H1 (cell line): ENCODE measurements at places on chromosomes 2 and 18. TPM values are rescaled to one million over a fixed set of nuclear protein-coding genes. Genes with fewer than 3 reads are reported as not detected.

GRCh38 chr2:25756536-25756935 is 83.2 kb upstream of the DTNB start:
- H3K36me3 ChIP-seq, result peaks cover 20% of the 10 kb centered on the region
- no peak for DNase-seq

DNA sequence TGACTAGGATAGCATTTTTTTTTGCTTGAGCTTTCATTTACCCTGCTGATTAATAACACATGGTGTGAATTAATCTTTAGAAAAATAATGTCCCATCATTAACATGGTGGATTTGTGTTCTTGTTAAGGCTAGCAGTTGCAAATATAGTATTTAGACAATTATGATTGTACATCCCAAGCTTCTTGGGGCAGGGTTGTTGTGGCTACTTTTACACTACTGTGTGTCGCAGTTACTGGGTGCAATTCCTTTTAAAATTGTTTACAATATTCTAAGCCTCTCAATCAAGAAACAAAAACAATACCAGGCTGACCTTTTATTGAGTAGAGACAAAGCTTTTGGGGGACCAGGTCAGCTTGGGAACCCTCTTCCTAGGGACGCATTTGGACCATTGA is 2.5 kb downstream of the FMNL2 start:
- H3K27me3 ChIP-seq, result no peaks in the 10 kb centered on the region
- no peak for DNase-seq
- no peaks in the 10 kb centered on the region for H3K36me3 ChIP-seq

Gene EGR4
- total RNA-seq, result 0.20 TPM in 1 of 2 replicates, not detected in the other

GRCh38 chr2:236264256-236264655 is at the start of gene ASB18:
Gene ASB18, minus strand, starts transcription at chr2:236264406. Its CDS starts 61 bp downstream, at chr2:236264345.
- no peak within 1 kb of the TSS for H3K27ac ChIP-seq
- H3K4me3 ChIP-seq, result no peak within 1 kb of the TSS
- H3K36me3 ChIP-seq, result no peaks in the 10 kb centered on the region

GRCh38 chr2:109395494-109396201 is 218.1 kb downstream of the SEPTIN10 start:
- H3K27me3 ChIP-seq, result no peaks in the 10 kb centered on the region
- H3K4me3 ChIP-seq, result no peak overlapping the region
- no peak for DNase-seq
- H3K4me1 ChIP-seq, result no peaks in the 10 kb centered on the region
- H3K27ac ChIP-seq, result no peak overlapping the region

GRCh38 chr2:11688222-11689069 is 18.5 kb upstream of the NTSR2 start:
- H3K27ac ChIP-seq, result no peak overlapping the region
- peak overlapping the region; percentile 36 for H3K4me3 ChIP-seq
- H3K4me1 ChIP-seq, result 0 out of 2 replicates have a peak, but pooled peaks cover 3% of the 10 kb centered on the region
- H3K27me3 ChIP-seq, result peaks cover 2% of the 10 kb centered on the region; the same call in 1 of the 2 replicates
- no peaks in the 10 kb centered on the region for H3K36me3 ChIP-seq

DNA sequence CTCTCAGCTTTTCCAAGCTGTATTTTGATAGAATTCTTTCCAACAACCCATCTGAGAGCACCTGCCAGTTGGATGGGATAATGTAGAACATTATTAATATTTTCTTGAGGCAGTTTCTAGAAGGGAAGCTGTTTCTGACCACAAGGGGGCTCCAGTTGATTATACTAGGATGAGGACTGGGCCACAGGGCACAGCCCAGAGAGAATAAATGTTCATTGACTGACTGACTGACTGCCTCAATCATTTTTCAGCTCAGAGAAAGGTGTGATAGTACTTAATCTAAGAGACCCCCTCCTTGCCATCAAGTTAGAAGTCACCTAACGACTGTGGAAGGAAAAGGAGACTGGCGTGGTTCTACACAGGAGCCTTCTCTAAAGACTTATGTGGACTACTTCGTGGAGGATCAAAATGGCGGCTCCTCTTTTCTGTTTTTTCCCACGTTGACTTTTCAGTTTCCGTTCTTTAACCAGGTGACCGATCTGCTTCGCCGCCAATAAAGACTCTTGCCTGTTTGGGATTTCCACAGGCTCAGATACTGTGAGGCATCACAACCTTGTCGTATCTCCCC is 31.9 kb upstream of the CREG2 start:
- H3K27me3 ChIP-seq, result no peaks in the 10 kb centered on the region
- H3K4me3 ChIP-seq, result no peak overlapping the region

Gene AKAIN1
- not detected in 2 replicates for total RNA-seq

- no peaks in the 10 kb centered on the region for H3K36me3 ChIP-seq
- H3K27ac ChIP-seq, result no peak overlapping the region
- no peaks in the 10 kb centered on the region for H3K4me1 ChIP-seq
- DNase-seq, result no peak
- no peak overlapping the region for H3K4me3 ChIP-seq
- no peaks in the 10 kb centered on the region for H3K27me3 ChIP-seq
These were observed 20.2 kb downstream of the MGAT4A start for GRCh38 chr2:98710734-98711133.

Gene ATP6V1B1
- not detected in 2 replicates for total RNA-seq

DNA sequence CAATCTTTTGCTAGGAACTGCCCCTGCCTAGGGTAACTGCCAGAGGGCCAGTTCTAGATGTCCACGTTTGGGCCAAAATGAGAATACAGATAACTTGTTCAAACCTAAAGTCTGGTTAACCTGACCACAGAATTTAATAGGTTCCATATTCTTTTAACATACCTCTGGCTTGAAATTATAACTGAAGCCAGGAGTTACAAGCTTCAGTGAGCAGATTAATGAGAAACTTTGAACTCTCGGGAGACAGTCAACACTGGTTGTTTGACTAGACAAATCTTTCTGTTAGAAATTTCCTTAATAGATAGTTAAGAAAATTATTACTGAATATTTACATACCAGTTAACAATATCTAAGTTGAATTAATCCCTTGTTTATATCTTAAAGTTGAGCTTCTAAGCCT is 110.0 kb upstream of the KLF7 start:
- no peak overlapping the region for H3K27ac ChIP-seq
- no peaks in the 10 kb centered on the region for H3K36me3 ChIP-seq
- no peak for DNase-seq
- no peak overlapping the region for H3K4me3 ChIP-seq
- no peaks in the 10 kb centered on the region for H3K4me1 ChIP-seq

- no peaks in the 10 kb centered on the region for H3K36me3 ChIP-seq
- no peak for DNase-seq
- H3K4me1 ChIP-seq, result no peaks in the 10 kb centered on the region
- H3K27ac ChIP-seq, result no peak overlapping the region
- H3K4me3 ChIP-seq, result no peak overlapping the region
- H3K27me3 ChIP-seq, result no peaks in the 10 kb centered on the region
These were observed 47.0 kb downstream of the EVA1A start for GRCh38 chr2:75513616-75514170.

DNA sequence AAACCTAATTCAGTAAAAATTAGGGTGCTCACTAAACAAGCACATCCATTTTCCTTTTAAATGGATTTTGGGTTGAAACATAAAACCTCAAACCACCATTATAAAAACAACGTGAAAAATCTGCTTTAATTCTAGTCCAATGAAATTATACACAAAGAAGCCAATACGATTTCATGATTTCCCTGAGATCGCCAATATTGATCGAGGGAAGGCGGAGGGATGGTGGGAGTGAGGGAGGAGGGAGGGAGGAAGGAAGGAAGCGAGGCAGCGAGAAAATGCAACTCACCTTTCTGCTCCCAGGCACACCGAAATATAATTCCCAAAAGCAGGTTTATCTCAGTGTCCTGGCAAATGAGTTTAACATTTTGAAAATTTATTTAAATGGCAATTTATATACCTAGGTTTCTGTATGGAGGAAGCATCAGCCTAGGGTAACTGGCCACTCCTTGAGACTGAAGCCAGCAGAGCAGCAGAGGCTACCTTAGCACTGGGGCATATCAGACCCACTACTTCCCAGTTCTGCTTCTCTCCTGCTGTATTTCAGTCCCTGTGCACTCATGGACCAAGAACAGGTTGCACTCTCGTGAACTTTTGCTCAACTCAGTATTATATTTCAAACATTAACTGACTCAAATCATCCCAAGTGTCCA is 2.3 kb upstream of the ONECUT2 start:
- peaks cover 93% of the 10 kb centered on the region for H3K27me3 ChIP-seq
- no peak for DNase-seq
- peaks cover 32% of the 10 kb centered on the region for H3K4me1 ChIP-seq
- no peak overlapping the region for H3K4me3 ChIP-seq
- H3K27ac ChIP-seq, result no peak overlapping the region
- H3K36me3 ChIP-seq, result no peaks in the 10 kb centered on the region

DNA sequence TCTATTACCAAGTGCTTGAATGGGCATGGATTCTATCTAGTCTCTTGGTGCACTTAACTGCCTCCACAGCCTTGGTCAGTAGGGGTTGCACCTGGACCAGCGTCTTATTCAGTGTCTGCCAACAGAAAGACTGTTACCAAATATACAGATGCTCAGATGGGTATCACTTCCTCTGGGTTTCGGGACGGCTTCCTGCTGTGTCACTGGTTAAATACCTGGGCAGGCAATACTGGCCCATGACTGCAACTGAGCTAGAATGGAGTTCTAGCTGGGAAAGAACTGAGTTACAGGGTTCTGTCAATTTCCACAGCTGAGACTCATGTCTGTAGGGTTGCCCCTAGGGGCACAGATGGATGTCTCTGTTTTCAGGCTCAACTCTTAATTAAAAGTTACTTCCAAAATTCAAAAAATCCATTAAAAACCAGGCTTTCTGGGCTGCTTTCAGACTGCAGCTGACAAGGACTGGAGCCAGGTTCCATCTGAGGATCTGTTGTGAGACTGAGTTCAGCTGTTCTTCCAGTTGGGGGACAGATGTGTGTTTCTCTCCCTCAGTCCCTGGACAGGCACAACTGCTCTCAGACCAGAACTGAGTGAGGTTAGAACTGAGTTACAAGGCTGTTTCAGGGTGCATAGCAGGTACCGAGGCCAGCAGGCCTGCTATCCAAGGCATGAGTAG is 789.6 kb upstream of the SLC8A1 start:
- H3K36me3 ChIP-seq, result no peaks in the 10 kb centered on the region
- no peak for DNase-seq
- H3K4me1 ChIP-seq, result no peaks in the 10 kb centered on the region
- H3K27me3 ChIP-seq, result no peaks in the 10 kb centered on the region

- H3K27me3 ChIP-seq, result no peaks in the 10 kb centered on the region
- no peaks in the 10 kb centered on the region for H3K4me1 ChIP-seq
- no peak overlapping the region for H3K27ac ChIP-seq
- no peaks in the 10 kb centered on the region for H3K36me3 ChIP-seq
- no peak overlapping the region for H3K4me3 ChIP-seq
These were observed 65.3 kb downstream of the PTPRM start for GRCh38 chr18:7632152-7633098.

DNA sequence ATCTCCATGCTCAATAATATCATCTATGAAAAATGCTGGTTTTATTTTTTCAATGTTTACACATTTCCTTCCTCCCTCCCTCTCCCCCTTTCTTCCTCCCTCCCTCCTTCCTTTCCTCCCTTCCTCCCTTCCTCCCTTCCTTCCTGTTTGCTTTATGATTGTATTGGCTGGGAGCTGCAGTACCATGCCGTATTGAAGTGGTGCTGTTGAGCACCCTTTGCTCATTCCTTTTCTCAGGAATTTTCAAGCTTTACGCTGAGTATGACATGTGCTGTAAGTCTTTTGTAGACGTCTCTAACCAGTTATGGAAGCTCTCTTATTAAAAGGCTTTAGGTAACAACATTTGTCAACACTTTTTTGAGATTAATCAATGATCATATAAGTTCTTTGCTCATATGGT is 100.4 kb downstream of the SNTG2 start:
- H3K36me3 ChIP-seq, result no peaks in the 10 kb centered on the region
- H3K4me3 ChIP-seq, result no peak overlapping the region
- no peaks in the 10 kb centered on the region for H3K27me3 ChIP-seq
- DNase-seq, result no peak
- peaks cover 12% of the 10 kb centered on the region for H3K4me1 ChIP-seq
- H3K27ac ChIP-seq, result no peak overlapping the region

Gene PTH2R
- 0.11 and 0.19 TPM in 2 replicates for total RNA-seq

- no peaks in the 10 kb centered on the region for H3K4me1 ChIP-seq
- H3K36me3 ChIP-seq, result no peaks in the 10 kb centered on the region
- no peaks in the 10 kb centered on the region for H3K27me3 ChIP-seq
- H3K27ac ChIP-seq, result no peak overlapping the region
- no peak for DNase-seq
These were observed 178.8 kb downstream of the MC4R start for GRCh38 chr18:60193780-60194179.

Gene MROH2A
- not detected in 2 replicates for total RNA-seq

DNA sequence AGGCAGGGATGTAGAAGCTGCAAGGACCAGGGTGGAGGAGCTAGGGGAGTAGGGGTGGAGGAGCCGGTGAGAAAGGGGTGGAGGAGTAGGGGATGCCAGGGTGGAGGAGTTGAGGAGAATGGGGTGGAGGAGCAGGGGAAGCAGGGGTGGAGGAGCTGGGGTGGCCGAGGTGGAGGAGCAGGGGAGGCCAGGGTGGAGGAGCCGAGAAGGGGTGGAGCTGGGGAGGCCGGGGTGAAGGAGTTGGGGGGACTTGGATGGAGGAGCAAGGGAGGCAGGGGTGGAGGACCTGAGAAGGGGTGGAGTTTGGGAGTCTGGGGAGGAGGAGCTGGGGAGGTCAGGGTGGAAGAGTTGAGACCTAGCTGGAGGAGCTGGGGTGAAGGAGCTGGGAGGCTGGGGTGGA is 13.3 kb downstream of the SOX11 start:
- no peak overlapping the region for H3K4me3 ChIP-seq
- peaks cover 5% of the 10 kb centered on the region; the same call in 1 of the 2 replicates for H3K36me3 ChIP-seq
- peaks cover 8% of the 10 kb centered on the region for H3K4me1 ChIP-seq
- DNase-seq, result no peak

- peaks cover 12% of the 10 kb centered on the region for H3K4me1 ChIP-seq
- no peak overlapping the region for H3K4me3 ChIP-seq
- H3K36me3 ChIP-seq, result no peaks in the 10 kb centered on the region
- no peak for DNase-seq
These were observed 115.5 kb downstream of the NFATC1 start for GRCh38 chr18:79511271-79511670.

GRCh38 chr2:10005461-10006235 is 37.7 kb upstream of the KLF11 start:
- no peaks in the 10 kb centered on the region for H3K27me3 ChIP-seq
- H3K36me3 ChIP-seq, result no peaks in the 10 kb centered on the region
- no peak overlapping the region for H3K4me3 ChIP-seq
- H3K27ac ChIP-seq, result no peak overlapping the region

Gene RBM44
- total RNA-seq, result 0.21 and 0.43 TPM in 2 replicates

Gene IL1B
- not detected in 2 replicates for total RNA-seq

- H3K4me1 ChIP-seq, result no peaks in the 10 kb centered on the region
- H3K36me3 ChIP-seq, result no peaks in the 10 kb centered on the region
- no peak overlapping the region for H3K27ac ChIP-seq
- H3K4me3 ChIP-seq, result no peak overlapping the region
These were observed 314.0 kb upstream of the EPAS1 start for GRCh38 chr2:45983213-45983612.

Gene UGT1A10
- not detected in 2 replicates for total RNA-seq

GRCh38 chr2:62362561-62362960 is 143.4 kb downstream of the TMEM17 start:
- H3K36me3 ChIP-seq, result no peaks in the 10 kb centered on the region
- DNase-seq, result no peak
- H3K27ac ChIP-seq, result no peak overlapping the region
- H3K4me3 ChIP-seq, result no peak overlapping the region
- H3K27me3 ChIP-seq, result no peaks in the 10 kb centered on the region

Gene SNORC
- 1.6 and 2.1 TPM in 2 replicates for total RNA-seq

Gene SFT2D3
- 7.1 and 7.3 TPM in 2 replicates for total RNA-seq
